ENCODE measurements at places on chromosomes 1 and 21.
A peak's percentile ranks its signal among the peaks of the same experiment; 100 is the strongest.

- no peak for DNase-seq
These were observed 43.3 kb downstream of the MAB21L3 start for GRCh38 chr1:116154536-116154935.

DNA sequence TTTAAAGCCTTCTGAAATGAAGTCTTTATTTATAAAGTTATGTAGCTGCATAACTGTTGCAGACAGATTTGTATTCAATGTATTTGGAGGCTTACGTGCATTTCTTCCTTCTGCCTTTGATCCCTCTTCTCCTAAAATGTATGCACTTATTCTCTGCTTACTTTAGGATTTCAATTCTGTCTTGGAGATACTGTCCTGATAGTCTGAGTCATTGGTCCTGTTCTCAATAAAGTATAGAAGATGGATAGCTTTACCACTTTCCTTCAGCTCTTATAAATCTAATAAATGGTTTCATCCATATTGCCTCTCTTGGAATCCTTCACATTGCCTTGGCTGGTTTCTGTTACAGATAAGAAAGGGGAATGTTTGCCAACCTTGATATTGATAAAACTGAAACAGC lies 430.1 kb upstream of the CAMK1G start:
- DNase-seq: no peak

GRCh38 chr1:121408354-121408753 lies 223.6 kb downstream of the SRGAP2C start:
- no peak for DNase-seq

DNA sequence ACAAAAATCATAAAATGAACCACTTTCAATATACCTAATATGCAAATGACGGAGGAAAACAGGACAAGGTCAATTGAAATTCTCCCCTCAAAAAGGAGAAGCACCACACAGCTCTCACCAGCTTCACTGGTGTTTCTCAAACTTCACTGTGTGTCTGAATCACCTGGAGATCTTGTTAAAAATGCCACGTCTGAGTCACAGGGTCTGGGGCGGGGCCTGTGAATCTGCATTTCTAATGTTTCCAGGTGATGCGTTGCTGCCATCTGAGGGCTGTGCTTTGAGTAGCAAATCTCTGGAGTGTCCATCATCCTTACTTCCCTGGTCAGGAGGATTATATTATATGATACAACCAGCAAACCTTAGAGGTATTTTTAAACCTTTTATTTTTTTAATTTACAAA lies 9.0 kb downstream of the CLDN19 start:
- peak; percentile 63 for DNase-seq

DNA sequence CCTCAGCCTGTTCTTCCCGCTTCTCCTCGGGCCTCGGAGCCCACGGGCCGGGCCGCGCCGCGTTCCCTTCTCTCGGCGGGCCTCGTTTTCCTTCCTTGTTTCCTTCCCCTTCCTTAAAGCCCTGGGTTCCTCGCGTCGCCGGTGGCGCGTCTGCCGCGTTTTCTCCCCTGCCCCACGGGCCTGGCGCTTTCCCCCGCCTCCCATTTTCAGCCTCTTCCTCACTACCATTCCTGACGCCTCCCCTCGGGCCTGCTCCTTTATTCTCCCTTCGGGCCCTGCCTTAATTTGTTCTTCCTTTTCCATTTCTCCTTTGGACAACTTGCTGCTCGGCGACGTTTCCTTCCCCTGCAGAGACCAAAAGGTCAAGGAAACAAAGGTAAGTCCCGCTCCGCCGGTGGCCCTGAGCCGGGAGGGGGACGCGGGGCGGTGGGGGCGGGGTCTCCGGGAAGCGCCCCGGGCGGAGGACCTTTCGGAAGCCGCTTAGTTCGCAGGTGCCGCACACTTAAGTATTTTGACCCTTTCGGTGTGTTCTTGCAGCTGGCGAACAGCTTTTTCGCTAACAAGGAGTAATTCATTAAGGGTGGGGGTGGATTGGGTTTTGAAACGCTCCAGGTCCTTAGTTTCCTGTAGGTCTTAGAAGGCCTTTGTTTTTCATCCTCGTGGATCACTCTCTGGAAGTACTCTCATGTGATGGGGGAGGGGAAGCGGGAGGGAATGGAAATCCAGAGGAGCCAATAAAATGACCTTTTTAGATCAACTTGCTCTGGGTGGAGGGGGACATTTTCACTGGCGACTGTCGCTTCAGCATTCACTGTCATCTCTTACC lies 780 bp downstream of the YTHDF2 start:
- peak; percentile 87 for DNase-seq

DNA sequence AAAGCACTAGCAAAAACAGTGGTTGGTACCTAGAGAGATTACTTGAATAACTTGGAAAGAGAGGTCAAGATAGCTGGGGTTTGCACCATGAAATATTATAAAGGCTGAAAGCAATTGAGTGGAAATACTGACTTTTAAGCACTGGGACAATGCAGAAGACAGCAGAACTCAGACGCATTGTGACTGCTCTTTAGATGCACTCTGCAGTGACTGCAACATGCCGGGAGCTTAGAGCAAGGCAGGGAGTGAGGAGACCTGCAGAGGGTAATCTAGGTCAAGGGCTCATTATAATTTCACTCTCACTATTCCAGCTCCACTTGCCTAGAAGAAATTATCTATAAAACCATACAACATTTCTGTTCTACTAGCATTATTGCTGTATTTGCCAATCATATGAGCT lies 36.6 kb downstream of the OLFM3 start:
- peak; percentile 31 for DNase-seq

- DNase-seq: peak; percentile 74
These were observed 86.0 kb downstream of the LRRC53 start for GRCh38 chr1:74426208-74426937.

DNA sequence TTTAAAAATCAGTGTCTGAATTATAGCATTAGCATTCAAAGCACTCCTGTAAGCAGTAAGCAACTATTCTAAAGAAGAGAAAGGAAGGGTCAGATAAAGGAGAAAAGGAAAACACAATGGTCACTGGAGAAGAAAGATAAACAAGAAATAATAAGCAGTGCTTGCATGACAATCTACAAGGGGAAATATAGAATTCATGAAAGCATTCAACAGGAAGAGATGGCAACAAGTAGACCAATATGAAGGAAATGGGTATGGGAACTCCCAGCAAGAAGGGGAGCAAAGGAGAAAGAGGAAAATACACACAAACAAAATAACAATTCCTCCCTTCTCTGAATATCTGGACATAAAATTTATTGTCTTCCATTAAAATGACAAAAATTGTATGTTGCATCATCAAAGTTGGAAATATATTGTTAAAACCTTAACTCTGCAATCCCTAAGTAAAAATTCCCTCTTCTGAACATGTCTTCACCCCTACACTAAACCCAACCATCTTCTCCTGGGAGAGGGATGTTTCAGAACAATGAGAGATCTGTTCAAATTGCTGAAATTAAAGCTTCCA lies 206.3 kb upstream of the SAMSN1 start:
- DNase-seq: no peak

DNA sequence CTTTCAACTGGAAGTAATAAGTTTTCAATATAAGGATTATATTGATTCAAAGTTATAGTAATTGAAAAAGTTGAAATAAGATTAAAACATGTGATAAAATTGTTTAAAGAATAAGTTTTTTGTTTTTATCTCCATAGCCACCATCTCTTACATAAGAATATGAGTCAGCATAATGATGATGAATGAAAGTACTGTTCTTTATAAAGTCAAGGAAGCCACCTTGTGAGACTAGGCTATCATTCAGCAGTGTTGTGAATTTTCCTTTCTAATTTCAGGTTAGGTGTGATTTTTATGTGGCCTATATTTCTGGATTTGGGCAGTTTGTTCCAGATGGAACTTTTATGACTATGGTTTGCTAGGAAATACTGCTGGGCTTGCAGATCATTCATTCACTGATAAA lies 22.4 kb upstream of the ASB17 start:
- no peak for DNase-seq

- no peak for DNase-seq
These were observed 30.4 kb downstream of the PRRX1 start for GRCh38 chr1:170694172-170694926.

- no peak for DNase-seq
These were observed 45.1 kb downstream of the TRPM2 start for GRCh38 chr21:44398499-44398898.

GRCh38 chr1:54883349-54884102 lies 3.5 kb downstream of the DHCR24 start:
- DNase-seq: no peak

GRCh38 chr1:212595787-212596714 lies 12.5 kb upstream of the ATF3 start:
- peak; percentile 59 for DNase-seq

GRCh38 chr21:14554948-14555347 lies 8.8 kb upstream of the SAMSN1 start:
- DNase-seq: no peak

DNA sequence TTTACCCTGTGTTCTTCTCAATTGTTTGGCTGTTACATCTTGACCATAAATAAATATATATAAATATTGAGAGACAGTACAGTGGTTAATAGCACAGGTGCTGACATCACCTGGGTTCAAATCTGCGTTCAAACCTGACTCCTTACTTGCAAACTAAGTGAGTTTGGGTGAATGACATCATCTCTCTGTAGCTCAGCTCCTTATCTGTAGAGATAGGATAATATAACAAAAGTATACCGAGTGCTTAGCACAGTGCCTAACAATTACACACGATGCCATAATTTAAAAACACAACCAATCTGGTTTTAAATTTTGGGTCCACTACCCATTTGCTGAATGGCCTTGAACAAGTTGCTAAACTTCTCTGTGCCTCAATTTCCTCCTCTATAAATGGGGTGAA lies 86.6 kb downstream of the RRAGC start:
- no peak for DNase-seq

GRCh38 chr1:2286923-2287322 lies 58.8 kb downstream of the SKI start:
- DNase-seq: no peak

DNA sequence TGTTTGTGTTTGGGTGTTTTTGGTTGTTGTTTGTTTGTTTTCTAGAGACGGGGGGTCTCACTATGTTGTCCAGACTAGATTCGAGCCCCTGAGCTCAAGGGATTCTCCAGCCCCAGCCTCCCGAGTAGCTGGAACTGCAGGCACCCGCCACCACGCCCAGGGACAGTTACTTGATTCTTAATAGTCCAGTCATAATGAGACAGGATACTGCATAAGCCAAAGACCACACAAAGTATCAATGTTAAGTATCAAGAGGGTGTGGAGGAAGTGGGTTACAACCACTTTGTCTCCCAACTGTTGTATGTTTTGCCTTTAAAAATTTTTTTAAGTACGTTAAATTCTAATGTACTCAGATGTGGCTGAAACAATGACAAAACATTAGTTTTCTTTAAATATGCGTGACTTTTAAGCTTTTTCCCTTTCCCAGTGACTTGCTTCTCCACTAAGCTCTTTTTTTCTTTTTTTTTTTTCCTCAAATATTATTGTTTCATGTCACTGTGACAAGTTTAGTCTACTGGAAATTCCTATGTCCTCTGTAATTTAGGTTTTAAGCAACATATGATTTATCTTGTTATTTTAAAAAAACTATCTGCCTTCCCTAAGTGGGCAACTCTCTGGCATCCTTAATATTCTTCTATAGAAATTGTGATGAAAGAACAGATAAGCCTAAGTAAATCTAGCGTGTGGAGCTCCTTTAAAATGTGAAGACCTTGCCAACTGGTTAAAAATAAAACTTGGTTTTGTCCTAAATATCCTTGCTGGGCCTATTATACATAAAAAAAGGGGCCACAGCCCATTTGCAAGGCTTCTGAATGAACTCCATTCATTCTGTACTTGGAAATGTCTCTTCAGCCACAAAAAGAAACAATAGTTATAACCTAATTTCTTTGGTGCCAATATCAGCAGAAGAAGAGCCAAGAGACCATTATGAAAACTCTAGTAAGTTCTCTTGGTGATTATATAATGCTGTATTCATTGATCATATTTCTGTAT lies 56.2 kb upstream of the DPH5 start:
- no peak for DNase-seq

- peak; percentile 67 for DNase-seq
These were observed 12.1 kb upstream of the AIM2 start for GRCh38 chr1:159088546-159089183.

DNA sequence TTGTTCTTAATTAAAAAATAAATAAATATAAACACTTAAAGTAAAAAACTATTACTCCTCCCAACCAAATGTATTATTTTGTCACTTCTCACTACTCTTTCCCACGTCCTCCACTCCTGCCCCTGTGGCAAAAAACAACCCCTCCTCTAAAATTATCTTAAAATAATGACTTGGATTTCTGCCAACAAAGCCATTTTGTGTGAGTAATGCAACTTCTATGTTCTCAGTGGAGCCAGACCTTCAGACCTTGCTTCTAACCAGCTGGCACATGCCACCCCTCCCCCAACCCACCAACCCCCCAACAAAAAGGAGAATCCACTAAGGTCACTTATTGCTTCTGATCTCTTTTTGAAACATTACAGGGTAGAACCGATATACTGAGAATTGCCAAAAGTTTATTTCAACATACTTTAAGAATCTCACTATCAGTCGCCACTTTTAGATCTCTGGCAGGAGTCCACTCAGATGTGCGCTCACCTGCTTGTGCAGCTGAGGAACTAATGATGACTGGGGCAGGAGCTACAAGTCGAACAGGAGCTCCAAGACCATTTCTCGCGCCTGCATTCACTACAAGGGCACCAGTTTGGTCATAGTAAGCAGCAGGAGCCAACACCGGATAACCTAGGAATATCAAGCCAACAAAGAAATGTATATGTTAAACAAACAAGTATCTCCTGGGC lies 58.3 kb upstream of the SDC3 start:
- DNase-seq: peak; percentile 75

DNA sequence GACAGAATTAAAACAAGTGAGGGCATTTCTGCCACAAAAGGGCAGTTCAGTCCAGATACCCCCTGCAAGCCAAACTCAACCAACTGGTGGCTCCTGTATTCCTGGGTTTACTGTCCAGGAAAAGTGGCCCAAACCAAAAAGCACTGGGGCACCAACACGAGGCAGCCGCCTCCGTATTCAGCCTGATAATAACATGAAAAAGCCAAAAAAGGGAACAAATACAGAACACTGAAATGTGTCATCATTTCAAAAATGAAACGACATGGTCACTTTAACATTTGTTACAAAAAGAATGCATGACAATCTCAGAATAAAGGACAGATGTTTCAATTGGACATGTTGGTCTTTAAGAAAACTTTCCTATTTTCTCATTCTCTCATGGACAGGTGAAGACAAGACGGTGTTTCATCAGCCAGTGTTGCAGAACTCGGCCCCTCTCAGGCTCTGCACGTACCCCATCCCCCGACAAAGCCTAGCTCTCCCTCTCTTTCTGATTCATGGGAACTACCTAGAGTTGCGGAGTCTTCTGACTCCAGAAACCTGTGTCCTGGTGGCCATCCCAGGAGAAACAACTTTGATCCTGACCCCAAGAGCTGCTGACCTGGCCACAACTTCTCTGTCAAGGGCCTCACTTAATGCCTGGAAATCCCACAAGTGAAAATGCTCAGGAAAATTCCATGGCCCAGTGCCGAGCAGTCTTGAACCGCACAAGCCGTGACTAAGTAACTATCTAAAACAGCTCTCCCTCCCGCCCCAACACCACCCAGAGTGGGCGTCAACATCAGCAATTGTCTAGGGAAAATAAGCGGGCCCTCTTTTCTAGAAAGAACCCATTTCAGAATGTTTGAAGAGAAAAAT lies 27.1 kb downstream of the ZBTB17 start:
- no peak for DNase-seq

- DNase-seq: no peak
These were observed 114.4 kb downstream of the CENPF start for GRCh38 chr1:214717351-214717750.
